Spinal cord (tissue), 10 donors: ENCODE measurements at places on chromosomes 6 and 20. TPM values are rescaled to one million over a fixed set of nuclear protein-coding genes. Genes with fewer than 3 reads are reported as not detected.

The MRPL2 gene
- 50.3 TPM for polyA plus RNA-seq

The PPT2 gene
- 33.1 TPM for polyA plus RNA-seq

The TRIM31 gene
- polyA plus RNA-seq = not detected

The SIGLEC1 gene
- 0.71 TPM for polyA plus RNA-seq

The LPA gene
- polyA plus RNA-seq = 1.5 TPM

The THBS2 gene
- 45.6 TPM for polyA plus RNA-seq

The ENPP1 gene
- 2.1 TPM for polyA plus RNA-seq

The ADGRG6 gene
- 6.4 TPM for polyA plus RNA-seq

The PI3 gene
- not detected for polyA plus RNA-seq

The HUS1B gene
- 0.41 TPM for polyA plus RNA-seq

The PTCRA gene
- polyA plus RNA-seq = not detected

The TP53TG5 gene
- 3.9 TPM for polyA plus RNA-seq

The BMP7 gene
- polyA plus RNA-seq = 62.0 TPM

The UNC5CL gene
- polyA plus RNA-seq = 0.92 TPM

The GSTA1 gene
- 0.43 TPM for polyA plus RNA-seq

The CST4 gene
- not detected for polyA plus RNA-seq

The INSM1 gene
- polyA plus RNA-seq = 1.4 TPM

The SLC32A1 gene
- polyA plus RNA-seq = 44.1 TPM

The BNIP5 gene
- polyA plus RNA-seq = not detected

The SPATA2 gene
- 17.9 TPM for polyA plus RNA-seq

The EDN3 gene
- 7.7 TPM for polyA plus RNA-seq

The PLN gene
- 0.43 TPM for polyA plus RNA-seq

The GFRA4 gene
- 0.15 TPM for polyA plus RNA-seq

The OR12D3 gene
- polyA plus RNA-seq = not detected

The CCN5 gene
- 0.32 TPM for polyA plus RNA-seq

The OR2B2 gene
- not detected for polyA plus RNA-seq

The ECT2L gene
- polyA plus RNA-seq = 0.67 TPM

The TMEM217 gene
- polyA plus RNA-seq = 0.71 TPM

The FRS3 gene
- polyA plus RNA-seq = 37.1 TPM

The PRKN gene
- 8.9 TPM for polyA plus RNA-seq

The C20orf202 gene
- polyA plus RNA-seq = 0.59 TPM

The B3GAT2 gene
- 79.4 TPM for polyA plus RNA-seq

The ZSCAN23 gene
- polyA plus RNA-seq = 5.5 TPM

The WFDC10B gene
- polyA plus RNA-seq = not detected

The TSPO2 gene
- polyA plus RNA-seq = 0.38 TPM

The RIPPLY2 gene
- polyA plus RNA-seq = 13.3 TPM

The EEF1A2 gene
- 674 TPM for polyA plus RNA-seq

The PXDC1 gene
- polyA plus RNA-seq = 30.7 TPM

The BMP2 gene
- polyA plus RNA-seq = 6.2 TPM

The HSD17B8 gene
- polyA plus RNA-seq = 8.5 TPM

The ARMC2 gene
- polyA plus RNA-seq = 18.5 TPM

The GRM4 gene
- 22.1 TPM for polyA plus RNA-seq

The ERVFRD-1 gene
- polyA plus RNA-seq = not detected

The ALDH5A1 gene
- polyA plus RNA-seq = 50.7 TPM

The PI16 gene
- polyA plus RNA-seq = 28.4 TPM

The FAM229B gene
- polyA plus RNA-seq = 90.5 TPM
